MM.1S (cell line): ENCODE measurements at places on chromosomes 11 and 22.

- DNase-seq: no peak
Observed at GRCh38 chr11:280706-281485, 2.7 kb downstream of the NLRP6 start.

GRCh38 chr11:58059007-58059350 lies 28.2 kb downstream of the OR6Q1 start:
- no peak for DNase-seq

- DNase-seq: no peak
Observed at GRCh38 chr11:65188486-65188885, 6.8 kb downstream of the CAPN1 start.

- DNase-seq: no peak
Observed at GRCh38 chr11:2091112-2091746, 48.0 kb downstream of the IGF2 start.

DNA sequence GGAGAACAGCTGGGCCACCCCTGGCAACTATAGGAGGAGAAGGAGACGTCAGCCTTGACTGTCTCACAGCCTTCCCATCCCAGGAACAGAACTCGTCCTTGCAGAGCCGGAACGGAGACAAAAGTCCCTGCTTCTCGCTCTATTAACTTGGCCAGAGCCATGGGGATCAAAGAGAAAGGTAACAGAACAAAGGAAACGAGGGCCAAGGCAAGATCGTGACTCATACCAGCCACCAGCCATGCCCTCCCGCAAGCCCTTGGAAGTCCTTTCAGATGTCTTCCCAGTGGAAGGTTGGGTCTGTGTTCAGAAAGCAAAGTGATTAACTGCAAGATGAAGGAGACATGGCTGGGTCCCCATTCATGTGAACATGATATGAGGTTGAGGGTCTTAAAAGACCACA lies 64.7 kb downstream of the PDE2A start:
- no peak for DNase-seq

DNA sequence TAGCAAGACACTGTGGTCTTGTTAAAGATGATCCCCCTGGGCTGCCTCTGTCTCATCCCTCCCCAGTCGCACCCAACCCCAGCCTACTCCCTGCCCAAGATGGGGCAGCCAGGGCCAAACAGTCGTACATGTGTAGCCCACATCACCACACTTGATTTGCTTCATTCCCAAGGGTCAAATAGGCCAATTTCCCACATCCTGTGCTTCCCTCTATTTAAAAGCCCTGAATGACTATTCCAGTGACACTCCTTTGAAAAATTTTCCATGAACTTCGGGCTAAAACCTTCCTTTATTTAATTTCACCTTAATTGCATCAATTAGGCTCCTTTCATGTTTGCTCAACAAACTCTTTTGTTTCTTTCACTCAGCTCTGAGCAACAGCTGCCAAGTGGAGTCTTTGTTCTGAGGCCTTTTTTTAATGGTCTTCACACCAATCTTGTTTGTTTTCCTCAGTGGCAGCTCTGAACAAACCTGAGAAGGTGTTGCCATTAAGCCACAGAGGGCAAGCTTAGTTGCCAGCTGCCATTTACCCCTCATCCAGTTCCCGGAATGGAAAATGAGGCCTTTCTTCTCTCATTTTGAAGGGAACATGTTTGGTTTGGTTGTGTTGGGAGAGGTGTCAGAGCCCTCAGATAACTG lies 126.9 kb downstream of the APIP start:
- DNase-seq: no peak

- no peak for DNase-seq
Observed at GRCh38 chr11:72750086-72750485, 2.1 kb downstream of the ARAP1 start.

DNA sequence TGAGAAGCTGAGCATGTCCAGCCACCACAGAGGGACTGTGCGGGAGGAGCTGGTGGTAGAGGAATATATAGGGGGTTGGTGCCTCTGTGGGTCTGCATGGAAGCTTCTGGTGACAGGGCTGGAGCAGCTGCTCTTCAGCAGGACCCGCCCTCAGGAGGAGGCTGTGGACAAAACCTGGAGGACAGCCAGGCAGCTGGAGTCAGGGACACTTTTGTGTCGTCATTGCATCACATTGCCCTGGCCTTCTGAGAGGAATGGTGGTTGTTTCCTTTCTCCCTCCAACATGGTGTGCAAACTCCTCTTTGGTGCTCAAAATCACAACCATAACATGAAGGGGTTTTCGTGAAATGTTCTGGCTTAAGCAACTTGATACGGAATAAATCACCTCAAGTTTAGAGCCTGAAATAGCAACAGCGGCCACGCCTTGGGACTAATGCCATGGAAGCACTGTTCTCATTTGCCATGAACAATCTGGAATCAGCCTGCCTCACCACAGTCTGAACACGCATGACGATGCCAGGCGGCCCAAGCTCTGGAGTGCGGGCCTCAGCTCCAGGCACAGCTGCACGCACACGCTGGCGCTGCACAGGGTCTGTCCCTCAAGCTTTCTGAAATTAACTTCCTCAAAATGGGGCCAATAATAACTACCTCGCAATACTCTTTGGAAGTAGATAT lies 17.1 kb upstream of the CSRP3 start:
- DNase-seq: no peak

DNA sequence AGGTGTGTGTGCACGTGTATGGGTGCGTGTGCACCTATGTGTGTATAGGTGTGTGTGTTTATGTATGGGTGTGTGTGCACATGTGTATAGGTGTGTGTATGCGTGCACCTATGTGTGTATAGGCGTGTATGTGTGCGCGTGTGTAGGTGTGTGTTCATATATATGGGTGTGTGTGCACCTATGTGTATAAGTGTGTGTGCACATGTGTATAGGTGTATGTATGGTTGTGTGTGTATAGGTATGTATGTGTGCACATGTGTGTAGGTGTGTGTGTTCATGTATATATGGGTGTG lies 26.9 kb downstream of the KCNQ1 start:
- no peak for DNase-seq

- no peak for DNase-seq
Observed at GRCh38 chr22:40019100-40019499, 24.3 kb downstream of the FAM83F start.
